ENCODE measurements at places on chromosomes 13 and 19.

DNA sequence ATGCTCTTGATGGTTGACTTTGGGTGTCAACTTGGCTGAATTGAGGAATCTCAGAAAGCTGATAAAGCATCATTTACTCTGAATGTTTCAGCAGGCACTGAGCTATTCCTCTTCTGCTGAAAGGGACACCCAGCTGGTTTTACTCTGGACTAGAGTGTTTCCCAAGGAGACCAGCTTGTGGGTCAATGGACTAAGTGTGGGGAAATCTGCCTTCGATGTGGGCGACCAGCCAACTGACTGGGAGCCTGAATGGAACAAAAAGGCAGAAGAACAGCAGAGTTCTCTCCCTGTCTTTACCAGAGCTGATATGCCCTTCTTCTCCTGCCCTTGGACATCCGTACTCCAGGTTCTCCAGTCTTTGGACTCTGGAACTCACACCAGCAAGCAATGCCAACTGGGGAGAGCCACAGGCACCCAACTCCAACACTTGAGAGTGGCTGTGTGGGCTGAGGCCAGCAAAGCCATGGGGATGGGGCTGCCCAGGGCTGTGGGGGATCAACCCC, 32.2 kb downstream of the MRPL57 start:
- no peak for DNase-seq

DNA sequence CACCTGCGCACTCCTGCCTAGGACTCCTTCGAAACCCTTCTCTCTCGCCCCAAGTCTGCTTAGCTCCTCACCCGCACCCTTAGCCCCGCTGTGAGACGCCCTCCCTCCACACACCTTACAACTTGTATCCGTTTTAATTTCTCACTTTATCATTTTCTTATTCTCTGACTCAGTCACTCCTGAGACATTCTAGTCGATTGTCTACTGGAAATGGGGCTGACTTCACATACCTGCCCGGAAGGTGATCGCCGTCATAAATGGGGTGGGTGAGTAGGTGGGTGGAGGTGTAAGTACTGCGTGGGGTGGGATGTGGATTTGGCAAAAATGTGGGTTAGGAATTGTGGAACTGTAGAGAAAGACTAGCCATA, 714 bp downstream of the NDFIP2 start:
- DNase-seq: no peak

- no peak for DNase-seq
Observed at GRCh38 chr19:33806434-33806881, 9.8 kb downstream of the KCTD15 start.

DNA sequence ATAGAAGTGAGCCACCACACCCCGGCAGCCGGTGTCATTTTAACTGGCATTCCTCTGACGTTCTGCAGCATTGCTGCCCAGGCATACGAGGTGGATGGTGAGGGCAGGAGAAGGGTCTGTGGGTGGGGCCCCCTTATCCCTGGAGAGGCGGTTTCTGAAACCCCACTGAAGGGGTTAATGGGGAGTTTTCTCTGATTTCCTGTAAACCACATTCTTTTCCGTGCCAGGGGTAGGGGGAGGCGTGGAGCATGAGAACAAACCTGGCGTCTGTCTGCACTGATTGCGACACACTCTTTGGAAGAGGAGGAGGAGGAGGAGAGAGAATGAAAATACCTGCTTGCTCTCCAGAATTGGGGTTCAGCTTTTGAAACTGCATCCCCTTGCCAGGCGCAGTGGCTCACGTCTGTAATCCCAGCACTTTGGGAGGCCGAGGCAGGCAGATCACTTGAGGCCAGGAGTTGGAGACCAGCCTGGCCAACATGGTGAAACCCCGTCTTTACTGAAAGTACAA, 2.7 kb upstream of the C3 start:
- no peak for DNase-seq

- DNase-seq: no peak
Observed at GRCh38 chr13:78596399-78596735, 7.0 kb downstream of the POU4F1 start.

DNA sequence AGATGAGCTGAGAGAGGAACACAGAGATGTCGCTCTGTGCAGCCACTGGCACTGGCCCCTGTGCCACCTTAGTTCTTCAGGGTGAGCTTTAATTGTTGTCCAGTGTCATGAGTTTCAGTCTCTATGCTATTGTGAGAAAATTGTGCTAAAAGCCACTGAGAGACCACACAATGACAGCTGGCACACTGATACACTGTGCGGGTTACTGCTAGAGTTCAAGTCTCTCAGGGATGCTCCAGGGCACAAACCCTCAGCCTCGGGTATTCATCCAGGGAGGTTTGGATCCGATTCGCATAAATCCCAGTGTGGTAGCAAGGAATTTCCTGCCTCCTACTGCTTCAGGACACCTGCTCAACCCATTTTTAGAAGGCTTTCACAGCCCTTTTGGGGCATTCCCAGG, 68.1 kb upstream of the EDNRB start:
- no peak for DNase-seq

DNA sequence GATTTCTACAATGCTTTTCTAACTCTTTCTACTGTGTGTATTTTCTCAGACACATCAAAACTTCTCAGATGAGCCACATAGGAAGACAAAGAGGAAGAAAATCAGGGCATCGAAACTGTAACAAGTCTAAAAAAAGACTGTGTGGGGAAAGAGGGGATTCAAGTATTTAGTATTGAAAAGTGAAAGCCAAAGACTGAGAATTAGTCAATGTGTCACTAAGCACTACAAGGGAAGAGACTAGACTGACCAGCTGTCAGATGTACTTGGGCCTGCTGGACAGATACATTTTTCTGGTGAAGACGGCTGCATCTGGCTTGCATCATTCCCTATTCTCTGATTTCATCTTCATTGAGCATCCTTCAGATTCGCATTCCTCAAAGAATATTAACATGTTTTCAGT, 25.4 kb downstream of the COMMD6 start:
- no peak for DNase-seq

GRCh38 chr13:62767473-62767872, 1351.8 kb upstream of the PCDH20 start:
- DNase-seq: no peak

- peak; percentile 90 for DNase-seq
Observed at GRCh38 chr19:34217952-34218817, 36.2 kb upstream of the GARRE1 start.

DNA sequence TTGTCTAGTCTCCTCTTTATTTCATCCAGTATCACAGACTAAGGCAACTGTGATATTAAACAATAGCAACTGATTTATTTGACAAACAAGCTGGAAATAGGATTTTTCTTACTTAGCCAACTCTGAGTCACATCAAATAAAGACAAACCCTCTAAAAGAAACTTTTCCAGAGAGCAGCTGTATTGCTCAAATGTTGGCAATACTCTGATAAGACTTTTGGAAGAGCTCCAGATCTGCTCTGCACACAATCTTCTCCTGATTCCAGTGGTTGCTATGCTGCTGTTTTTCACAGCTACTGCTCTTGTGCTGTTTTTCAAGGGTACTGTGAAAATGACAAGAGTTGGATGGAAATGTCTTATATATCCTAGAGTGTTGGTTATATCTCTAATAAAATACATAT, 1479.2 kb downstream of the SLITRK5 start:
- no peak for DNase-seq

DNA sequence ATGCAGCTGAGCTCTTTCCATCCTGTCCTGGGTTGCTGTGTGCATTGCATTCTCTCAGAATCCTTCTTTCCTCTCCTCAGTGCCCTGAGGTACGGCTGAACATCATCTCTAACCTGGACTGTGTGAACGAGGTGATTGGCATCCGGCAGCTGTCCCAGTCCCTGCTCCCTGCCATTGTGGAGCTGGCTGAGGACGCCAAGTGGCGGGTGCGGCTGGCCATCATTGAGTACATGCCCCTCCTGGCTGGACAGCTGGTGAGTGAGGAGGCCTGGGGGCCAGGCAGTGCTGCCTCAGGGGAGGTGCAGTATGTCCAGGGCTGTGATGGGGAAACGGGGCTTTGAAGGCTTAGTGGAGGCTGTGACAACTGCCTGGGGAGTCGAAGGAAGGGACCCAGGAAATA, 29.8 kb downstream of the PPP2R1A start:
- DNase-seq: no peak

DNA sequence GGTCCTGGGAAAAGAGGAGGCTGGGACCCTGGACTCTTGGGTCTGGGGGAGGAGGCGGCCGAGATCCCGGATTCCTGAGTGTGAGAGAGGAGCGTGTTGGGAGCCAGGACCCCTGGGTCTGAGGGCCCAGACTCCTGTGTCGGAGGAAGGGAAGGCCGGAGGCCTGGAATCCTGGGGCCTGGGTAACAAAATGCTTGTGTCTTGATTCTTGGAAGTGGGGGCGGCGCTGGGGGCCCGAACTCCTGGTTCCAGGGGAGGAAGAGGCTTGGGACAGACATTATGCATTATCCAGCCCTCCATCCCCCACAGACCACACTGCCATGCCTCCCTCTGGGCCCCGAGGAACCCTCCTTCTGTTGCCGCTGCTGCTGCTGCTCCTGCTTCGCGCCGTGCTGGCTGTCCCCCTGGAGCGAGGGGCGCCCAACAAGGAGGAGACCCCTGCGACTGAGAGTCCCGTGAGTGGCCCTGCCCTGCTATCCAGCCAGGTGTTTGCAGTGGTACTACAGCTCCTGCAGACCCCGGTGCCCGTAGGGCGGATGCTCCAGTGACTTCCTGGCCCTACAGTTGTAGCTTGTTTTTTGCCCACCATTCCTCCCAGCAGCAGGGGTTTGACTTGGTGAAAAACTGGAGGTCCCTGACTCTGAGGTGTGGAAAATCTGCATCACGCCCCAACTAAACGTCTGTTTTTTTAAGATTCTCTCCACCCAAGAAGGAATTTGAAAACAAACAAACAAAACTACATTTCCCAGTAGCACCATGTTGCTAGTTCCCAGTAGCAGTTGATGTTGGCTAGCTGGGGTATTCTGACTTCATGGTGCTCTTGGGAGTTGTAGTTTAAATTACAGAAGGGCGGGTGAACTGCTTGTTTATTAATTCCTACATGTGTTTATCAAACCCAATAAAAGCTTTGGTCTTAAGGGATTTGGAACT, 630 bp downstream of the NUCB1 start:
- DNase-seq: no peak

DNA sequence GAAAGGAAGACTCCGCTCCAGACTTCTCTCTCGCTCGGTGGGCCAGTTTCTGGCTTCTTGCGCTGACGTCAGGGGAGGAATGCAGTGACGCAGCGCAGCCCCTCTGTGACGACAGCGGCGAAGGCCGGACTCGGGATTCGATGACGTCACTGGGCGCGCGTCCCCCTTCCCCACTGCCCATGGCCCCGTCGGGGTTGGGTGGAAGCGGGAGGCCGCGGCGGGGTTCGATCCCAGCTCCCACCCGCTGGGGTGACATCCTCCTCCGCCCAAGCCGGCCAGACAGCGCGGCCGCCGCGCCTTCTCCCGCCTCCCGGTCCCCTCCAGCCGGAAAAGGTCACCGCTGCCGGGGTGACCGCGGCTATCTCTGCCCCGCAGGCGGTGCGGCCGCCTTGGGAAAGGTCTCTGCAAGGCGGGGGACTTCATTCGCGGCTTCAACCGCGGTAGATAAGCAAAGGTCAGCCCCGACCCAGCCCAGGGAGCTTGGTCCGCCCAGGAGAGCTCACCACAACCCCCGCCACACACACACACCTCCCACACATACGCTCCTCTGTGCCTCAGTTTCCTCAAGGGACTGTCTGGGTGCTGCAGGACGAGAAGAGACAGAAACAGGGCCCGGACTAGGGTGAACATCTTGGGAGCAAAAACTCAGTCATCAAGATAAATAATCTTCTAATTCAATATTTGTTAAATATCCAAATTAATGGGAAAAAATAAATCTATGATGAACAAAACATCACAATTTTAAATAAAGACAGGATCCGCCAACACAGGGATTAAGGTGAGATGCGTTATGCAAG, 844 bp upstream of the RFX1 start:
- peak; percentile 78 for DNase-seq

GRCh38 chr19:14112051-14112808, 5.3 kb downstream of the PRKACA start:
- no peak for DNase-seq

DNA sequence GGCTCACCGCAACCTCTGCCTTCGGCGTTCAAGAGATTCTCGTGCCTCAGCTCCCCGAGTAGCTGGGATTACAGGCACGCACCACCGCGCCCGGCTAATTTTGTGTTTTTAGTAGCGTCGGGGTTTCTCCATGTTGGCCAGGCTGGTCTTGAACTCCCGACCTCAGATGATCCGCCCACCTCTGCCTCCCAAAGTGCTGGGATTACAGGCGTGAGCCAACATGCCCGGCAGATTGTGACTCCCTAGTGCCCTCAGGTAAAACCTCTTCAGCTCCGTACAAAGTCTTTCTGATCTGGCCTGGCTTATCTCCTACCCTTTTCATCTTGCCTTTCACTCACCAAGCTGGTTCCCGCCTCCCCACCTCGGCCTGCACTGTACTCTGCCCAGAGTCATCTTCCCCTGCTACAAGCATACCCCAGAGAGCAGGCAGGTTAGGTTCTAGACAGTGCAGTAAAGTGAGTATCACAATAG, 15.0 kb downstream of the BICRA start:
- DNase-seq: no peak

GRCh38 chr19:46159418-46160232, 11.6 kb downstream of the IGFL2 start:
- DNase-seq: no peak

DNA sequence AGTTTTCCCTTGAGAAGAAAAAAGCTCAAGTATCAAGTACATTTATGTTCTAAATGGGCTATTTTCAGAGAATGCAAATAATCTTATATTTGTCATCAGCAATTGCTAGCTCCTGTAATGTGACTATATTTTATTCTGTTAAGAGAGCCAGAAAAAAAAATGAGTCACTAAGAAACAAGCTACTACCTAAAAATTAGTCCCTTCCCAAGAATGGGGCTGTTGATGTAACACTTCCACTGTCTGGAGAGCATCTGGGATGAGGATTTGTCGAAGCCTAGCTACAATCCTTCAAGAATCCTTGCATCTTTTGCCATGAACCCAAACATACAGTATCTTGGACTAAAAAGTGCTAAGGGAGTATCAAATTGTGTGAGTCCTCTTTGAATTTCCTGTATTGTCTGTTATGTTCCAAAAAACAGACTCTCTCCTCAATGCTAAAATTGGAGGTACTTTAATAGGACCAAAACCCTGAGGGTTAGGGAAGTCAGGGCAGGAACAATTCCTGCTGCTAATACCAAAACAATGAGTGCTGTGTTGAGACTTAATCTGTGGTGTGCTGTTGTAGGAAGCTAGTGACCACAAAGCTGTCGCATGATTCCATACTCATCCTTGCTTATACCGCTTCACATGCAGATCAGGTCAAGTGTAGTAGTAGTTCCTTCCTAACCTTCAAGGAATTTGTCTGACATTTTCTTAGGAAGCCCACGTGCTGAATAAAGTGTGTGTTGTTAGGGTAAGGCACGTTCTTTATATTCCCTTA, 4.9 kb upstream of the ZC3H13 start:
- no peak for DNase-seq

Measured in NCI-H2081 treated with DMSO at 0.1 percent for 48 hours (cell line).